Upper lobe of right lung (tissue), 1 donor: ENCODE measurements at places on chromosomes 4 and X.
A peak's percentile ranks its signal among the peaks of the same experiment; 100 is the strongest.

- H3K4me3 ChIP-seq, result no peak overlapping the region
- DNase-seq, result no peak
- peaks cover 3% of the 10 kb centered on the region for H3K4me1 ChIP-seq
- no peak overlapping the region for H3K27ac ChIP-seq
- no peaks in the 10 kb centered on the region for H3K36me3 ChIP-seq
These were observed 53.4 kb downstream of the CD99L2 start for GRCh38 chrX:150845091-150845490.

DNA sequence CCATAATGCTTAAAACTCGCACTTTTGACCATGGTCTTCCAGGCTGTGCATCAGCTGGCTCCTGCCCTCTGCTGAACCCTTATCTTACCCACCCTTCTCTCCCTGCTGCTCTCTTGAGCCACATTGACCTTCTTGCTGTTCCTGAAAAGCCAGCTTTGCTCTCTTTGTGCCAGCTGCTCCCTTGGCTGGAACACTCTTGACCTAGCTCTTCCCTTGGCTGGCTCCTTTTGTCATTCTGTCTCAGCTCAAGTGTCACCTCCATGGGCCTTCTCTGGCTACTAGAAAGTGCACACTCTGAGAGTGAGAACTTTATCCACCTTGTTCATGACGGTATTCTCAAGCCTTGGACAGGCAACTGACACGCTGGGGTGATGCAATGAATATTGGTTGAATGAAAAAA, 112.1 kb downstream of the MGST2 start:
- H3K4me1 ChIP-seq, result no peaks in the 10 kb centered on the region
- H3K27ac ChIP-seq, result no peak overlapping the region
- DNase-seq, result no peak
- no peak overlapping the region for H3K4me3 ChIP-seq

DNA sequence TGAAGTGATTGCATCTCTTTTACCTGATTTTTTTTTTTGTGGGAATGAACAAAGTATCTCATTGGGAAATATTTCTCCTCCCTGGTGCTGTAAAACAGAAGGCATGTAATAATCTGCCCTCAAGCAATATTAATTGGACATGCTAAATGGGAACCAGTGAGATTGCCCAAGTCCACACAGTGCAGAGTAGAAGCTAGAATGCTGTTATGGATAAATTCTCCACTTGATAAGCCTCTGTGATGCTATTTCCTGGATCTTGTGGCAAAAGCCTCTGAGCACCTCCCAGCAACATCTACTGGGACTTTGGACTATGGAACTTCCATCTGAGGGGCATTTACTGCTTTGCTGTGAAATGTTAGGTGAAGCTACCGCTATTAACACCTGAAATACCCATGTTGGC, 46.9 kb upstream of the YTHDC1 start:
- H3K4me1 ChIP-seq, result no peaks in the 10 kb centered on the region
- no peaks in the 10 kb centered on the region for H3K27me3 ChIP-seq
- no peak overlapping the region for H3K4me3 ChIP-seq
- H3K27ac ChIP-seq, result no peak overlapping the region
- no peak for DNase-seq

GRCh38 chrX:3962511-3963311, 249.3 kb upstream of the PRKX start:
- no peaks in the 10 kb centered on the region for H3K27me3 ChIP-seq
- DNase-seq, result no peak
- no peak overlapping the region for H3K4me3 ChIP-seq
- H3K36me3 ChIP-seq, result no peaks in the 10 kb centered on the region
- H3K4me1 ChIP-seq, result no peaks in the 10 kb centered on the region
- H3K27ac ChIP-seq, result no peak overlapping the region

GRCh38 chr4:157389741-157390140, 169.2 kb downstream of the GRIA2 start:
- no peak for DNase-seq
- H3K36me3 ChIP-seq, result no peaks in the 10 kb centered on the region
- H3K27ac ChIP-seq, result no peak overlapping the region
- H3K27me3 ChIP-seq, result no peaks in the 10 kb centered on the region
- H3K4me1 ChIP-seq, result no peaks in the 10 kb centered on the region

DNA sequence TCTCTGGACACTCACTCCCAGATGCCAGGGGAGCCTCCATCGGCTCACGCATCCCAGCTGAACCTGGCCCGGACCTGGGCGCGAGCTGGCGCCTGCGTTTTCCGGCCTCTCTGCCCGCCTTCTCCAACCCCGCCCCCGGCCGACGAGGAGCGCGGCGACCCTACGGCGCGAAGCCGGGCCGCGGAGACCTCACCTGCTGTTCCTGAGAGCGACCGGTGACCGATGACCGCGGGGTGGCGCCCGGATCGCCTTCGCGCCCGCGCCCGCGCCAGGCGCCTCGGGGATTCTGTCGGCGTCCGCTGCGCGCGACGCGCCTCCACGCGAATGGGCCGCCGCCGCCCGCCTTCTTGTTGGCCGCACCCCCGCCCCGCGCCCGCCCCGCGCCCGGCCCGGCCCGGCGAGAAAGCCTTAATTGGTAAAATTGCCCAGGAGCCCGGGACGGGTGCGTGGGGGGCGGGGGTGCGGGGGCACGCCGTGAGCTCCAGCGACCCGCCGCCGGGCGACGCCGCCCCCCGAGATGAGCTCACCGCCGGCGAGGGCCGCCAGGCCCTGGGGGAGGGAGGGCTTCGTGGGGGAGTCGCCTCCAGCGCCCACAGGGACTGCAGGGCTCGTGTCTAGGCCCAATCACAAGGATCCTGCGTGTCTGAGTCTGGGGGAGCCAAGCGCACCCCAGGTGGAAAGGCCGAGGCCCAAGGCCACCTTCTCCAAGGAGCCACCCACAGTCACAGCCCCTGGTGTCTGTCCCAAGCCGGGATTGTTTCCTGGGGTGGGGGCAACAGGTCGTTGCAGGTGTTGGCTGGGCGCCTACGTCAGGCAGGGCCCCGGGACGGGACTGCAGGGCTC, at the start of gene FLNA:
TSS of gene FLNA (minus strand) at position 322 of the 843 bp plus-strand sequence. CDS start 3,389 bp downstream, outside the sequence.
- no peak for DNase-seq
- no peaks in the 10 kb centered on the region for H3K36me3 ChIP-seq
- peaks cover 10% of the 10 kb centered on the region for H3K4me1 ChIP-seq
- peak within 1 kb of the TSS; percentile 51 for H3K27ac ChIP-seq
